ENCODE measurements at places on chromosomes 5 and 9.

- DNase-seq: no peak
These were observed 3.3 kb downstream of the SNAPC3 start for GRCh38 chr9:15426019-15426418.

- DNase-seq: no peak
These were observed 153.6 kb downstream of the FAM114A2 start for GRCh38 chr5:153885141-153885540.

DNA sequence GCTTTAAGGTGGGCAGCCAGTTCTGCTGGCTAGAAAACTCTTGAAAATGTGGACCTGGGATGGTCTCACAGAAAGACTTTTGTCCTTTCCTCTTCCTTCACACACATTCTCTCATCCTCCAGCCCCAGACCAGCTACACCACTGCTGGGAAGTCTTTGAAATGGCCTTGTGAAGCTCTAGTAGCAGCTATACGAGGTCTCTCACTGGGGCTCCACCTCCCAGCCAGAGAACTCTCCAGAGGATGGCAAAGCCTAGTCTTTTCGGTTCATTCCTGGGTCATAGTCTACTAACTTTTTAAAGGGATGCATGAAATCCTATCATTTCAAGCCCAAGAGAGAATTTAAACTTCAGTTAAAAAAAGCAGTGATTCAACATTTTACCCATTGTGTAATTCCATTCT is 133.9 kb upstream of the ERCC6L2 start:
- DNase-seq: no peak

DNA sequence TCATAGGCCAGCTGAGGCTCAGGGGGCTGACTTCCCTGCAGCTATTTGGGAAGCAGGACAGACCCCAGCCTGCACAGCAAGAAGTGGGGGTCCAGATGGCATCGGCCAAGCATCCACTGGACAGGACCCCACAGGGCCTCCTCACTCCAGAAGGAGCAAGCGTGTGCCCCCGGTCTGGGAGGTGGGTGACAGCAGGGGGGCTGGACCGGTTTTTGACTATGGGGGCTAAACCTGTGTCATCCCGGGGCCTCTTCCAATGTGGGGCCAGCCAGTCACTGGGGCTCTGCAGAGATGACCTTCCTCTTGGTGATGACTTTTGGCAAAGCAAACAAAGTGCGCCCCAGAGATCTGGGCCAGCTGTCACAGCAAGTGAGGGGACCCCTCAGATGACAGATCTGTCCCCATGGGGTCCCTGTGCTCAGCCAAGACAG is 163.9 kb downstream of the OLFM1 start:
- no peak for DNase-seq

DNA sequence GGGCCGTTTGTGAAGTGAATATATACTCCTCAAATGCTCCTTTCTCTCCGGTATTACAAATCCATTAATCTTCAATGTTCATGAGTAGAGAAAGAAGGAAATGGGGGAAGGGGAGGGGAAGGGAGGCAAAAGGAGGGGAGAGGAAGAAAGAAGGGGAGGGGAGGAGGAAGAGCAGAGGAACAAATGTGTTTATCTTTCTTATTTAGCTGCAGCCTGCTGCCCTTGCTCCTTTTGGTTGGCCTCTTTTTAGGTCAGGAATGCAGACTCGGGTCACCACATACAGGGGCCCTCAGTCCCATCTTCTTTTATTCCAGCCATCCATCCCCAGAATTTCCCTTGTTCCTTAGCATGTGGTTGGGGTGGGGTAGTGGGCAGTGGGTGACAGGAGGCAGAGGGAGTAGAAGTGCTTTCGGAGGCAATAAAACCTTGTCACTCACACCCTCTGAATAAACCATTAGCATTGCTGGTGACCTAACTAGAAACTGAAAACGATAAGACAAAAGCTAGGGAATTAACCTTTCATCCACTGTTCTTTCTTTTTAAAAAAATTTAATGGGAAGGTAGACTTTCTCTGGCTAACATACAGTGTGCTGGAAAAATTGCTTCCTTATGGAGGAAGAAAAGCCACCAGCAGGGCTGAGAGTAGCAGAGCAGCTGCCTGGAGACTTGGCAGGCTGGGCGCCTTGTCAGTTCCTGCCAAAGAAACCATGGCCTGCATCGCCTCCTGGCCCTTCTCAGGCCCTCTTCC is 16.8 kb upstream of the PRLR start:
- no peak for DNase-seq

DNA sequence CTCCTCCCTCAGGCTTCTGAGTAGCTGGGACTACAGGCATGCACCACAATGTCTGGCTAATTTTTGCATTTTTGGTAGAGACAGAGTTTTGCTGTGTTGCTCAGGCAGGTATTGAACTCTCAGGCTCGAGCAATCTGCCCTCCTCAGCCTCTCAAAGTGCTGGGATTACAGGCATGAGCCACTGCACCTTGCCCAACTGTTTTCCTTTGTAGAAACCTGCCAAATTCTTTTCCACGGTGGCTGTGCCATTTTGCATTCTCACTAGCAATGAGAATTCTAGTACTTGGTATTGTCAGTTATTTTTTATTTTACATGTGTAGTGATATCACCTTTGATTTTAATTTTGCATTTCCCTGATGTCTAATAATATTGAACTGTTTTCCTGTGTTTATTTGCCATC is 7.8 kb downstream of the RMI1 start:
- no peak for DNase-seq

- no peak for DNase-seq
These were observed 482.0 kb downstream of the DMRT2 start for GRCh38 chr9:1532171-1532570.

DNA sequence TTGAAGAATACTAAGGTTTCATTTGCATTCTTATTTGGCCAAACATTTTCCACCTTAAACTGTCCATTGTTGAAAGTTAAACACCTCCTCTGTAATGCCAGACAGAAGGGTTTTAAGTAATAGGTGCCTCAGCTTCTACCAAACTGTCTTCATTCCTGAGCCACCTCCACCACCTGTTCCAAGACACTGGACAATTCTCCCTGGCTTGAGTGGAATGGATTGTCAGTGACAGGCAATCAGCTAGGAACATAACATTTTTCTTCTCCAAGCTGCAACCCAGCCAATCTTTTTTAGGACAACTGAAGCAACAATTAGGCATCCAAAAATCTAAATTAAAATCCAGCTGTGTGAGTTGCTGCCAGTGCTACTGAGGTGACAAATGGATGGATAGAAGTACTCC is 73.9 kb upstream of the ICE1 start:
- DNase-seq: no peak

DNA sequence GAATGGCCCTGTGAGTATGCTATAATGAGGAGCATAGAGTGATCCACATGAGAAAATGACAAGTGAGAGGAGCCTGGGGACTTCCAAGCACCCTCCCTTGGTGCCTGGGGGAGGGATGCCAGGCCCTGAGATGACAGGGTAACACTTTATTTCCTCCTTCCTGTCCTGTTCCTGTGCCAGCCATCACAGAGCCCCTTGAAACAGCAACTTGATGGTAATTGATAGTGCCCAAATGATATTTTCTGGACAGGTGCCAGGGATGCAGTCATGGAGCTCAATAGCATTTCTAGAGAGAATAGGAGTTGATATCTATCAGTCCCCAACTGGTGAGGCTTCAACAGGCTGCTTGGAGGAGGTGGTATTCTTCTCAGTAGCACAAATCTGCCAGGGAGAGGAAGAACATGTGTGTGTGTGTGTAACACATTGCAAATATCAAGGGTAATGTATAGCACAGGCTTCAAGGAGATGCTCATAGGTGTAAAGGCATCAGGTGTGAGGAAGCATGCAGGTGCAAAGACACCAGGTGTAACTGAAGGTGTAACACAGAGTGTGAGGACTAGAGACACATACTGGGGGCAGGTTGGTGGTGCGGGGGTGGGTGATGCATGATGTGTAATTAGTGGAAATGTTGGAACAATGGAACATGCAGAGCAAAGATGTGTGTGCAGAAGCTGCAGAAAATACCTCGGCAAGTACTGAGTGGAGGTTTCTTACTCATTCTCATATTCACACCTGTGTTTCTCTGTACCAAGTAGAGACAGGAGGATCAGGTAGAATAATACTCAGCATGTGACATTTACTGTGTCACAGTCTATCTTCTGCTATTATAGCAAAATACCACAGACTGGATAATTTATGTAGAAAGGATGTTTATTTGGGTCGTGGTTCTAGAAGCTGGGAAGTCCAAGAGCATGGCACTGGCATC is 18.1 kb upstream of the WWC1 start:
- no peak for DNase-seq

DNA sequence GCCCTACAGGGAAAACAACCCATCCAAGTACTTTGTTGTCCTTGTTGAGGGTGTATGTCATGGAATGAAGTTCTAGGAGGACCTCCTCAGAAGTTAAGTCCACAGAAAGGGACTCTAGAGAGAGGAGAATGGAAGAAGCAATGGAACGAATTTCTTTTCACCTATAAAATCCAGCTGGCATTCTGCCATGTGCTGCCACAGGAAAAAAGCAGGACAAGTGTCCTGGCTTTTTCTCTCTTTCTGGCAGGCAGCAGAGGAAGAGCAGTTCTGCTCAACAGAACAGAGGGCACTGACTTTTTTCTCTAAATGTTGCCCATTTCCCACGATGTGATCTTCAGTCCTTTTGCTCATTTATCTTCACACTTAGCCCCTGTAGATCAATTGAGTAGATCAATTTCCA is 240.8 kb downstream of the MCTP1 start:
- DNase-seq: no peak

DNA sequence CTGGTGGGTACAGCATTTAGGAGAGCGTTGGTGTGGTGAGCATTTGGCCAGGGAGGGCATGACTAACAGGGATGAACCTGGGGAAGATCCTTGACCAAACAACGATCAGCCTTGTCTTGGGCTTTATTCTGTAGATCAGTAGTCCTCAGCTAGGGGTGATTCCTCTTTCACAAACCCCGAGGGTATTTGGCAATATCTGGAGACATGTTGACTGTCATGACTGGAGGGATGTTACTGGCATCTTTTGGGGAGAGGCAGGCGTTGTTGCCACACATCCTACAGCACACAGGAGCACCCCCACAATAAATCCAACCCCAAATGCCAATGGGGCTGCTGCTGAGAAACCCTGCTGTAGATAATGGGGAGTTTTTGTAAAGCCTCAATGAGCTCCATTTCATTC is 43.9 kb downstream of the OSTF1 start:
- no peak for DNase-seq

GRCh38 chr5:102937894-102938293 is 182.0 kb downstream of the GIN1 start:
- no peak for DNase-seq

- DNase-seq: peak; percentile 16
These were observed 45.3 kb downstream of the INSL6 start for GRCh38 chr9:5140151-5140550.

DNA sequence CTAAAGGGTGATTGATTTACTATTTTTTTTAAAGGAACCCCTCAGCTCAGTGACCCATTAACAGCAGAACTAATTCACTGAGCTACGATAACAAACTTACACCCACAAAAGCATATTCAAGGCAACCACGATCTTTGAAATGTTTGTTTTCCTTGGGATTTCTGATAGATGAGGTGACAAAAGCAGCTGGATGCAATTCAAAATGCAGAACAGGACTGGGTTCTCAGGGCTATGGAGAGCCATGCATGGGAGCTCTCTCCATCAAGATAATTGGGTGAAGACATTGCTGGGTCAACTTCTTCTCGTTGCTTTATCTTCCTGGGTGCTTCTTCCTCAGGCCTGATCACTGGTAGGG is 60.1 kb downstream of the PAPPA start:
- no peak for DNase-seq

DNA sequence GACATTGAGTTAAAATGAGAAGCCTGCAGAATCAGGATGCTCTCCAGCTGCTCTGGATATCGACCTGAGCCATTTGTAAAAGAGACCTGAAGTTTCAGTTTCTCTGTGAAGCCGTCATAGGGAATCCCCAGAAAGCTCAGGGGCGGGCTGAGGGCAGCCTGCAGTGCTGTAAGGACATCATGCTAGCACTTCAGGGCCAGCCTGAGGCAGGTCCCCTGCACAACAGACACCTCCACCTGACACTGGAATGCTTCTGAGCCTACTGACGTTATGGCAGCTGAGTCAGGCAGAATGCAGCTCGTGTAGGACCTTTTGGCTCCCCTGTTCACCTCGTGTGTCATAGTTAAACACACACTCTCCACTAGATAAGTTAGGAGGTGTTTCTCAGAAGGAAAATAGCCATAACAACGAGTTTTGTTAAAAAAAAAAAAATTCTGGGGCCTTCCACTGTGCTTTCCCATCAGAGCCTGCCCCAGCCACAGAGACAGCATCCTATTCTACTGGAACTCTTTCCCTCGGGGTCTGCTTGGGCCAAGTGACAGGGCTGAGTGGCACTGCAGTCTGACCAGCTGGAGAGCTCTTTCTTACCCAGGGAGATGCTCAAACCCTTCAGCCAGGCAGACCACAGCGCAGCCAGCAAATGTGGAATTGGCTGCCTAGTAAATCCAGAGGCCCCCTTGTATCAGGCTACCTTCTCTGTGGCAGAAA is 354.9 kb downstream of the DIRAS2 start:
- peak; percentile 22 for DNase-seq

All from epithelial cell of esophagus (primary cell).